NCI-H446 (cell line): ENCODE measurements at places on chromosomes 5 and 9.

DNA sequence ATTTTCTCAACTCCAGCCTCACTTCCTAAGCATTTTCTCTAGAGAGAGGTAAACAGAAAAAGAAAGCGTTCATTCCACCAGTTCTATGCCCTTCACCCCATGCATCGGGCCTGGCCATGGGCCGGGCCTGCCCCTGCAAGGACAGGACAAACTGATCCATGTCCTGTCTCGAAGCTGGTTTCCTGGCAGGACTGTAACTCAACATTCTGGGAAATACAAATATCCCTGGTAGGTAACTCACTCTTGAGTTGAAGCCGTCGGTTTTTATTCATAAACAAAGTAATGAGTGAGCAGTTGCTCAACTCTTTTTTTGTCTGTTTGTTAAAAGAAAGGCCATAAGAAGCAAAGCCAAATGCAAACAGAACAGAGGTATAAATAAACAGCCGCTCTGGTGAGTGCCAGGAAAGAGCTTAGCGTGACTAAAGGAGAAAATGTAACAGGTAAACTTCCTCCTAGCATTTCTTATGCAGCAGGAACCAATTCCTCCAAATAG lies 64.4 kb upstream of the DNAH5 start:
- DNase-seq = no peak

DNA sequence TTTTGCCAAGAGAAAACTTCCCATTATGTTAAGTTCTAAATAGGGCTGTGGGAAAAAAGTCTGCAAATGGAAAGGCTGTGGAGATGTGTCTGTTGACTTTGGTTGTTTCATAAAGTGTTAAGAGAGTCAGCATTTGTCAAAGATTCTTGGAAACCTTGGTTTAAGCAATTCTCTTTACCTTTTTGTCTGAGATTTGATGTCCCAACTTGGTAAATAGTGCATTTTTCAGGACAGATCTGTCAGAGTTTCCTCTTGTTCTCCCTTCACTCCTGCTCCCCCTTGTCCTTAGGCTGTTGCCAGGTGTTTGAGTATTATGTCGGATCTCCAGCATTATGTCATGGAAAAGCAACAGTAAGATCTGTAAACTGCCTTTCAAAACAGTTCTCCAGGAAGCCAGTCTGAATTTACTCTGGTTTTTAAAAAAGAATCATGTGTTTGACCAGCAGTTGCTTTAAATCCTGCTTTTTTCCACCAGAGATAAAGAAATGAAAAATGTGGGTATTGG lies 79.1 kb upstream of the ADAMTSL1 start:
- DNase-seq = no peak

- DNase-seq = no peak
Measured at GRCh38 chr5:155189476-155189875, 175.9 kb downstream of the KIF4B start.

DNA sequence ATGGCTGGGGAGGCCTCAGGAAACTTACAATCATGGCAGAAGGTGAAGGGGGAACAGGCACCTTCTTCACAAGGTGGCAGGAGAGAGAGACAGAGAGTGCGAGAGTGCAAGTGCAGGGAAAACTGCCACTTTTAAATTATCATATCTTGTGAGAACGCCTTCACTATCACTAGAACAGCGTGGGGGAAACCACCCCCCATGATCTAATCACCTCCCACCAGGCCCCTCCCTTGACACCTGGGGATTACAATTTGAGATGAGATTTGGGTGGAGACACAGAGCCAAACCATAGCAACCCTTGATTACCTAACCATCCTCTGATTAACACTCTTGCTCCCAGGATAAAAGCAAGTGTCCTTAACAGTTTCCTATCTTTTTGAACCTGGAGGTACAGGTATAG lies 21.1 kb downstream of the ADAMTS19 start:
- no peak for DNase-seq

GRCh38 chr5:169627551-169627950 lies 9.5 kb upstream of the DOCK2 start:
- DNase-seq = no peak

DNA sequence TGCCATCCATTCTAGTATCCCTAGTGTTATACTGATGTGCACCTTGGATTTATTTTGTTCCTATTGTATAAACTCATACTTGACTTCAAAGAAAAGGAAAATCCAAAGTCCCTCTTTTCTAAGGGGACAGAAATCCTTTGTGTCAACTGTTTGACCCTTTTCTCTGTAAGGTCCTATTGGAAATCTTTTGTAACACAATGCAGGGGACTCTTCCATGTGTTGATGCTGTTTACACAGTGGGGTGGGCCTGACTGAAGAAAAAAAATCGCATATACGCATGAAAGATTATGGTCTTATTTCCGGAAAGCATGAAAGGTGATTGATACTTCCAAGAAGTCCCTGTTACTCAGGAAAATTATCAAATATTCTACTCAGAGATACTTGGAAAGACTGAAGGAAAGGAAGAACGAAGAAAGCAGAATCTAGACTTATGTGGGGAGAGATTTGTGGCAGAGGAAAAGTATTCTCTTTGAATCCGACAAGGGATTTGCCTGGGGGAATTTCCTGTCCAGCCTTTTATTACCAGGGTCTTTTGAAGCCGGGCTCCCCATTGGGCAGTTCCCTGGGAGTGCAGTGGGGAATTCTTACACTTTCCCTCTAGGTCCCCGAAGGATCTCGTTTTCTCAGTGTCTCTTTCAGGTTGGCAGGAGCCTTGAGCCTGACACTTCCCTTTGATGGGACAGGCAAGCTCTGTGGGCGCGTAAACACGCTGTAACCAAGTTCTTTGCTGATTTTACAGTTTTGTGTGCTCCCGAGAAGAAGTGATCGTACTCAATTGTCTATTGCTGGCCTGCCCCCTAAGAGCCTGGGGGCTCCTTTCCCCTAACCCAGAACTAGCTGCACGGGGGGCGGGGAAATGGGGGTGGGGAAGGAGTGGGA lies 779 bp upstream of the VCAN start:
- DNase-seq = no peak

DNA sequence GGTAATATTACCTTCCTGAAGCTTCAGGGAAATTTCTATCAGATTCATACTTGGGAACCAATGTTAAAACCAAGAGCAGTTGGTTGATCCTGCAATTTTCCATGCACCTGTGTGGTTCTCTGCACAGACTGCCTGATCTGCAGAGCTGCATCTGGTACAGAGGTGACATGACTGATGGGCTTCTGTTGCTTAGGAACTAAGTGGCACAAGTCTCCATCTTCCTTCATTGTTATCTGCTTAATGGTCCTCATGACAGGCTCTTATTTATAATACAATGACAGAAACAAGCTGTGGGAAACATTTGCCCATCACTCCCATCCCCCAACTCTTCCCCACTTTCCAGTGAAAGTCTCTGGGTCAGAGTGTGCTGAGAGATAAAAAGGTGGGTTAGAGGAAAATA lies 799.1 kb downstream of the TAF11L14 start:
- DNase-seq = no peak

DNA sequence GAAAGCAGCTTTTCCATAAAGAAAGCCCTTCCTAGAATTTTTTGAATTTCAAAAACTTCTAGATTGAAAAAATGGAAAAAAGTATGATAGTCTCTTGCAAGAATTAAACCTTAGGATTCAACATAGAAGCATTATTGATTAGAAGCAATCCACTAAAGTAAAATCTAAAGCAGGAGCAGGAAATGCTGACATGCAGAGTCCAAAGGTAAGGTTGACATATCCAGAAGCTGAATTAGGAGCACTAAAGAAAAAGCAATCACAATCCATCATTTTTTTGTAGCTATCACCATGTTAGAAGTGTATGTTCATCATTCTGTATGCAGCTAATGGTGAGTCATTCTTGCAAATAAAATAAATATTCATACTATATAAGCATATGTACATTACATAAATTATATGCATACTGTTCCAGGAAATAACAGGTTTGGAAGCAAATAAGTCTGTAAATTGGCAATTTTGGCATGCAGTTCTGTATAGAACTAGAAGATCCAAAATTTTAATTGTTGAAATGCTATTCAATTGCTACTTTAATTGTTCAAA lies 39.4 kb upstream of the RNF180 start:
- DNase-seq = no peak

- DNase-seq = no peak
Measured at GRCh38 chr5:122649080-122649479, 125.8 kb upstream of the SNX2 start.

DNA sequence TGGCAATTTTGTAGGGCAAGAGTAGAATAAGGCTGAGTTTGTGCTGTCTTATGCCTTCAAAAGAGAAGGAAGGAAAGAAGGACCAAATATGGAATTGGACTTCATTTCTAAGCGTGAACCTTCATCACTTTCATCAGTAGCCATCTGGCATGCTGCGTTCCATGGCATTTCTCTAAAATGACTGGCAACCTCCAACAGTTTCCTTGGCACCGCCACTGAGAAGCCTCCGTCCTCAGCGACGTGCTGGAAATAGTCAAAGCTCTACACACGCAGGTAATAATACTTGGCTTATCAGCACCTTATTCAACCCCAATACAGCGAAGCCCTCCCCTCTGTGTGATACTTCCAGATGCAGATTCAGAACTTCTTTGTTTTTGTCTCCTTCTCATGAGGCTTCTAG lies 169.7 kb upstream of the CD180 start:
- peak; percentile 54 for DNase-seq

DNA sequence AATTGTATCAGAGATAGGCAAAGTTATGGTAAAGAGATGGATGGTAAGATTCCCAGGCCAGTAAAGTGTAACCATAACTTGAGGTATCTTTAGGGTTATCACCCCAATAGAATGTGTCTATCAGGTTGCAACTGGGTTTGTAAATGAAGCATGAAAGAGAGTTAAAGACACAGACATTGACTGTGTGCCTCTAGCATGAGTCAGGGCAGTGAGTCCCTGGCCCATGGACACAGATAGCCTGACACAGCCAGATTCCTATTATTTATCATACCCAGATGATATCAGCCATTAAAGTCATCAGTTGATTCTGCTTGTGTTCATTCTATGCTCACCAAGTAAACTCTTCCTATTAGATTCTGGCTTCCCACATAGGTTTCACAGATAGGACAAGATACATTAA lies 33.5 kb upstream of the SNAPC3 start:
- DNase-seq = no peak

GRCh38 chr5:66871651-66872050 lies 275.5 kb downstream of the MAST4 start:
- no peak for DNase-seq

DNA sequence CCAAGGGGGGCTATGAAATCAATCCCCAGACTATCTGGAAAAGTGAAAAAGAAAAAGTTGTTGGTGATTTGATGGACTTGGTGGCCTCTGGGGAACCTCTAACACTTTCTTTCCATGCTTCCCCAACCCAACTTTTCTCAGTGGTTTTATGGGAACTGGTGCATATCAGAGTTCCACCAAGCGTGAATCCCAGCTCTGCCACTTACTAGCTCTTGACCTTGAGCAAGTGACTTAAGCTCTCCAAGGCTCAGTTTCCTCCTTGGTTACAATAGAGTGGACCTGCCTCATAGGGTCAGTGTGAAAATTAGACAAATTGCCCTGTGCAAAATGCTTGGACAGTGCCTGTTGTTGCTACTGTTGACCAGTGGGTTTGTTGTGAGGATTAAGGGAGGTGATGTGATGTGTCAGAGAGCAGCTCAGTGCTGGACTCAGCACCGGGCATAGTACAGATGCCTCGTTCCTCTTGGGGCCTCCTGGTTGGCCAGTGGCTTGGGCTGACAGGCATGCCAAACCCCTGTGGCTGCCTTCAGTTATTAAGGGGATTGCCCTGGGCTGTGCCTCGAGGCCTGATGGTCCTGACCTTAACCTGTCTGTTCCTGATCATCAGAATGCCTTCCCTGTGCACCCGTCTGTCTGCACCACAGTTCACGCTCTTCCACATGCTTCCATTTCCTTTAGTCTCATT lies 49.3 kb downstream of the COL15A1 start:
- DNase-seq = no peak

- no peak for DNase-seq
Measured at GRCh38 chr5:154474396-154475334, 3.4 kb downstream of the HAND1 start.

DNA sequence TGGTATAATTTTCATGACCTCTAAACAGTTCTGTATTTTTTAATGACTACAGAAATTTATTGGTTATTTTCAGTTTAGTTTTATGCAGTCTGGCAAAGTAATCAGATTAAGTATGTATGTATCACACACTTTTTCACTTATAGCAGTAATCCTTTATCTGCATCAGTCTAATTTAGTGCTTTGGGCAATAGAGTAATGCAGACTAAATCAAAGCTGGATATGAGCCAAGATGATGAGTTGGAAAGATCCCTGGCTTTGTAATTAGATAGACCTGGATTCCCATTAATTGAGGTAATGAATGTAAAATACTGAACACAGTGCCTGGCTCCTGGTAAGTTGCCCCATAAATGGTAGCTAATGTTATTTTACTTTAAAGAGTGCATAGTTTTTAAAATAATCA lies 215.4 kb upstream of the TLX3 start:
- no peak for DNase-seq

DNA sequence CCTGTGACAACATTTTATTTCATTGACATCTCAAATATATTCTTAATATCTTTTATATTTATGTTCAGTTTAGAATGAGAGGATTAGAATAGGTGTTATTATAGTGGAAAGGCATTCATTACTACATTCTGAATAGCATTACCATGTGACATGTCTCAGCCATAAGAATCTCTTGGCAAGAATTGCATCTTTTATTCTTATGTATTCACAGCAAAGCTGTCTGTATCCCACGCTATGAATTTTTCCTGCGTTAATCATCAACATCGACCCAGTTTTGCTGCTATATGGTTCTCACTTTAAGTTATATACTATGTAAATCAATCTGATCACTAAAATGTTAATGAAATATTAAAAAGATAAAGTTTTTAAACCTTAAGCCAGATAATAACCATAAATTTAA lies 248.6 kb downstream of the TMEM232 start:
- DNase-seq = no peak

GRCh38 chr9:103319979-103320378 lies 324.8 kb downstream of the CYLC2 start:
- no peak for DNase-seq

DNA sequence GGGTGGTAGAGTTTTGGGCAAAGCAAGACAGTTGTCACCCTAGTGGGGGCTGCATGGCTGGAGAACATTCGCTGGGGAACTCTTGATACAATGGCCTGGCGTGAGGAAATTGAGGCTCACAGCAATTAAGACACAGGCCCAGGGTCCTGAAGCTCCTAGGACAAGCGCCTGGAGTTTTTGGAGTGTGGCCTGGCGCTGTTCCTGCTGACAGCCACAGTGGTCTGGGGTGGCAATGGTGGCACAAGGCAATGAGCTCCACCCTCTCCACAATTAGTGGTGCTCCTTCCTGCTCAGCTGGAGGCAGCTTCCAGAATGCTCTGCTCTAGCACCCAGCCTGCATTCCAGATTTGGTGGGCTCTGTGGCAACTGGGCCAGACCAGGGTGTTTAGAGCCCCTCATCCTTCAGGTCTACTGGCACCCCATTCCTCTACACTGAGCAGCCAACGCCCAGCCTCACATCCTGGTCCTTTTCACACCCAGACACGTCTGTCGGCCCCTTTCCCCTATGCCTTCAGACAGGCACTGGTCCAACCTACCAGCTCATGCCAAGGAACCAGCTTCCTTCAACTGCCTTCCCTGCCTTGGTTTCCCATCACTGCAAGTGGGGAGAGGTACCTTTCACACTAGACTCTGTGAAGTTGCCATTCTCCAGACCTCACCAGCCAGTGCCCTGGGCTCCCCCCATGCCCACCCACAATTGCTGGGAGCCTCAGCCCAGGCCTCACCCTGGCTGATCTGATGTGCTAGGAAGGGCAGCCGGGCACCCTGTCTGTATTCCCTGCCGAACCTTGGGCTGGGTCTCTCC lies 138.1 kb upstream of the COL5A1 start:
- DNase-seq = no peak
